ENCODE measurements at places on chromosomes 6 and 20.

GRCh38 chr6:115969207-115969929 is 91.3 kb downstream of the FRK start:
- no peak for DNase-seq

- no peak for DNase-seq
Measured at GRCh38 chr6:158028876-158029275, 47.2 kb downstream of the SYNJ2 start.

GRCh38 chr6:28907394-28907793 is 16.4 kb downstream of the TRIM27 start:
- no peak for DNase-seq

- no peak for DNase-seq
Measured at GRCh38 chr6:151340219-151340978, 51.0 kb downstream of the ZBTB2 start.

DNA sequence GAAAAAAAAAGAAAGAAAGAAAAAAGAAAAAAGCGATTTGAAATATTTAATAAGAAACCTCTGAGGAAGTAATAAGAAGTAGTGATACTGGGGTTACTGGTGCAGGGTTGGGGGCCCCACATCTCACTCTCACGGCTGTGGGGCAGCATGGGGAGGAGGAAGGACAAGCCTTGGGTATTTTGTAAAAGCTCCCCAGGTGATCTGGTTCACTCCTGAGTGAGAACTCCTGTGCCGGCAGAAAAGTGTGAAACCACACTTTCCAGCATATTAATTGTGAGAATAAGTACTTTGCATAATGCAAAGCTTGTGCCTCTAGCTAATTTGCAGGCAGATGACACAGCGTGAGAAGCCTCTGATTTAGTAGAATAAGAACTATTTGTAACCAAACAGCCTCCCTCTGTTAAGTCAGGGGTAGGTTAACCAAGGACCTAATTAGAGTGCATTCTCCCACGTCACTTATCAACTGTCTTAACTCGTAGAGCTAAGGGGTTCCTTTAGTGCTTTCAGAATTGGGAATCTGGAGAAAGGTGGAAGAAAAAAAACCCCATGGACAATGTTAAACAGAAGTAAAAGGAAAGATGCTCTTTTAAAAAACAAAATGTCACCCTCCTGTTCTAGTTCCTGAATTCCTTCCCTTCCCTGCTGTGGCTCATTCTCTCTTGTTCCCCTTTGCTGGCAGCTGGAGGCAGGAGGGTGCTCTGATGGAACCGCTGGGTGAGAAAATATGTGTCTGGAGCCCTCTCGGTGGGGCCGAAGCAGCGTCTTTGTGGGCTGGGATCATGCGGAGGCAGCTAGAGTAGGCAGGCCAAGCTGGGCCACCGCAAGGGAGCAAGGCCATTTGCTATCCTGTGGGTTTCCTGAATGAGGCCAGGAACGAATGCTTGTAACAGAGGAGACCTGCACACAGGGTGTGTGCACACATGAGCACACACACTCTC is 108.7 kb downstream of the FYN start:
- no peak for DNase-seq

GRCh38 chr6:39263303-39264037 is 34.2 kb upstream of the KCNK5 start:
- DNase-seq: no peak

GRCh38 chr6:7196019-7196402 is 88.2 kb downstream of the RREB1 start:
- DNase-seq: no peak

DNA sequence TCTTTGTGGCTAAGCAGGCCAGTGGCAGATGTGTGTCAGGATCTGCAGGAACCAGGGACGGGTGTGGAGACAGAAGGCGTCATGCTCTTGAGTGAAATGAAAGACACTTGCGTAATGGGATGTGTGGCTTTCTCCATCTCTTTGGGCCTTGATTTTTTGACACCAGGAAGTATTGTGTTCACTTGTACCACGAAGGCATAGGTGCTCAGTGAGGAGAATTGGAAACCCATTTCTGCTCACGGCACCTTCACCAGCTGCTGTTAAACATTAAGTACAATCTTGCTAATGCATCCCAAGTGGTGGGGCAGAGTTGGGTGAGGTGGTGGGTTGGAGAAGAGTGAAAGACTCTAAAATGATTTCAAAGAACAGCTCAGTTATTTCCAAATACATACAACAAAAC is 30.0 kb downstream of the GJA10 start:
- no peak for DNase-seq

GRCh38 chr6:28353356-28353755 is 3.6 kb downstream of the ZKSCAN3 start:
- DNase-seq: no peak

DNA sequence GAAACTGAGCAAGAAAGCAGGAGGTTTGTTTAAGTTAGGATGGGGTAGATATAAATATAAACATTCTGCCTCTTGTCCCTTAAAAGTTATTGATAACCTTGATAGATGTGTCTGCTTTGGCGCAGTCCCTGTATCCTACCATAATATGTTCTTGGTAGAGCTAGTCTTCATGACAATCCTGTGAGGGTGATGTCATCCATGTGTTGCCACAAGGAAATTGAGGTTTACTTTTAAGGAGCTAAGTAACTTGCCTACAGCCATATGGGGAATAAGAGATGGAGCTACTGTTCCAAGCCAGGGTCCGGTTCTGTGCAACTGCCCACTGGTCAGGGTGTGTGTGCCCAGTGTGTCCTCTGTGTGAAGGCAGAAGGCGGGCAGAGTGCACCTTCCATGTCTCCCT is 78.5 kb downstream of the SSR1 start:
- DNase-seq: no peak
